MCF 10A (cell line): ENCODE measurements at places on chromosomes 6 and 20. TPM values are rescaled to one million over a fixed set of nuclear protein-coding genes. Genes with fewer than 3 reads are reported as not detected.
A peak's percentile ranks its signal among the peaks of the same experiment; 100 is the strongest.

GRCh38 chr6:32940656-32941213 is at the start of gene HLA-DMB:
Gene HLA-DMB, minus strand, starts transcription at chr6:32941028. Its CDS starts 221 bp downstream, at chr6:32940807.
- no peaks in the 10 kb centered on the region for H3K36me3 ChIP-seq
- peak; percentile 75 for DNase-seq
- H3K27ac ChIP-seq = no peak within 1 kb of the TSS

DNA sequence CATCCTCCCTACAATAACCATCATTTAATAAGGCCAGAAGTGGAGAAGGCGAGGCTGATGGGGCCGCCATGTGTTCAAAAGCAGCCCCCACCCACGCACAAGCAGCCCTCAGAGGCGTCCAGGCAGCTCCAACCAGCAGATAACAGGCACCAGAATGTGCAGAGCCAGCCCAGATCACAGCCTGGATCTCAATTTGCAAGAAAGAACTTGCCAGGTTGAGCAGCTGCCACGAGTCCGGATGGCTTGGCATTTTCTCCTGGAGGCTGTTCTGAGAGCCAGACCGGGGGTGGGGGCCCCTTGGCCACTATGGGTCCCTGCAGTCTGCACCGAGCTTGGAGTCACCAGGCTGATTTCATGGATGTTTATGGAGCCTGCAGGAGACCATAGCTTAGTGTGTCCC is 338.1 kb downstream of the PREX1 start:
- H3K4me1 ChIP-seq = no peaks in the 10 kb centered on the region
- H3K4me3 ChIP-seq = no peak overlapping the region
- no peak overlapping the region for H3K27ac ChIP-seq
- H3K36me3 ChIP-seq = peaks cover 5% of the 10 kb centered on the region
- no peak for DNase-seq
- H3K27me3 ChIP-seq = peaks cover 66% of the 10 kb centered on the region

- no peak overlapping the region for H3K4me3 ChIP-seq
- H3K27ac ChIP-seq = no peak overlapping the region
- H3K4me1 ChIP-seq = peaks cover 12% of the 10 kb centered on the region
Measured at GRCh38 chr6:53431704-53432103, 83.0 kb upstream of the ELOVL5 start.

DNA sequence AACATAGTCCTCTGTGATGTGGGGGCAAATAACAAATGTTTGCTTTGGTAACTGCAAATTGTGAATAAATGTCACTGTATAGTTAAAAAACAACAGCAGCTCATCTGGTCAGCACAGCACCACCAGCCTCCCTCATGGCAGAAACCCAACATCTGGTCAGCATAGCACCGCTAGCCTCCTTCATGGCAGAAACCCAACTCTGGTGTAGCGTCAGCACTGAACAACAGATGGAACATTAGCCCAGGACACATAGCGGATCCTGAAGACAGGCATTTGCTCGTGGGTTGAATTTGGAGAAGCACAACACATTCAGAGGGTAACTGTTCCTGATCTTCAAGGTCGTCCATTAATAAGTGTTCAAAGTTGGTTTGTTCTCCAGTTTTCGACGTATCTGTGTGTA is 265.9 kb downstream of the DLL1 start:
- peaks cover 34% of the 10 kb centered on the region for H3K4me1 ChIP-seq
- no peak overlapping the region for H3K4me3 ChIP-seq
- H3K27me3 ChIP-seq = peaks cover 14% of the 10 kb centered on the region
- H3K27ac ChIP-seq = no peak overlapping the region

DNA sequence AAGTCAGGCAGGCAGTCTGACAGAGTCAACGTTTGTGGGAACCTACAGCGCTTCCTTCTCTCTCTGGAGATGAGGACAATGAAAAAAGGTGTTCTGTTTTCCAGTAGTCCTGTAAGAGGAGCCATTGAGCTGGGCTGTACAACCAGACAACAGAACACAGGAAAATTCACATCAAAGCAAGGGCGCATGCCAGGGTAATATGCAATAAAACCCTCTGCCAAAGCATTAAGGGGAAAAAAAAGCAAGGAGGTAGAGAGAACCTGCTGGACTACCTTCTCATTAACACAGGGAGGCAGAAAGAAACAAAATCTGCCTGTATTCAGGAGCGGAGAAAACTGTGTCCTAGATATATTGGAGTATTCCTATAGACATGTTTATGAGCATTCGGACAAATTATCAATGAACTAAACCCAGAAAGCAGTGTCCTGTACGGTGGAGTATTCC is 1.3 kb downstream of the RNF24 start:
- H3K4me3 ChIP-seq = peak overlapping the region; percentile 74
- H3K4me1 ChIP-seq = peaks cover 32% of the 10 kb centered on the region
- DNase-seq = peak; percentile 89
- H3K27ac ChIP-seq = peak overlapping the region; percentile 46
- H3K36me3 ChIP-seq = peaks cover 6% of the 10 kb centered on the region
- H3K27me3 ChIP-seq = no peaks in the 10 kb centered on the region

Gene PRR18
- total RNA-seq = 0.12 TPM in 1 of 2 replicates, not detected in the other

Gene SYNJ2
- total RNA-seq = 8.9 and 10.3 TPM in 2 replicates

Gene TMEM151B
- not detected in 2 replicates for total RNA-seq

DNA sequence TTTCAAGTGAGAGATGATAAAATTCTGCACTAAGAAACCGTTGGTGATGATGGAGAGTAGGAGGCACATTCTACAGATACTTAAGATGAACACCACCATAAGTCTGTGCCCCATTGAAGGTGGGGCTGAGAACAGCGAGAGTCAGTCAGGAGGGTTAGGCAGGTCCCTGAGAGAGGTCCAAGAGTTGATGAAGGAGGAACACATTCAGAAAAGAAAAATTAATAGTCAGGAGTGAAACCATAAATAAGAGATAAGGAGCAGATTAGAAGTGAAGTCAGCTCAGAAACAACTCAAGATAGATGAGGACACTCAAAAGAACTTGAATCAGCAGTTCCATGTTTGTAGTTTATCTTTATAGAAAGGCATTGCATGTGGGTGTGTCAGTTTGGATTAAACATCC is 727.2 kb upstream of the MARCKS start:
- no peaks in the 10 kb centered on the region for H3K4me1 ChIP-seq
- H3K27me3 ChIP-seq = no peaks in the 10 kb centered on the region
- no peak for DNase-seq

- H3K27me3 ChIP-seq = no peaks in the 10 kb centered on the region
- peak overlapping the region; percentile 27 for H3K27ac ChIP-seq
- H3K36me3 ChIP-seq = no peaks in the 10 kb centered on the region
- DNase-seq = peak; percentile 39
- no peak overlapping the region for H3K4me3 ChIP-seq
Measured at GRCh38 chr20:23103284-23104018, 17.3 kb upstream of the CD93 start.

Gene UST
- 10.0 and 10.8 TPM in 2 replicates for total RNA-seq
